Putamen (tissue), 1 donor: ENCODE measurements at places on chromosomes 1 and 21.

DNA sequence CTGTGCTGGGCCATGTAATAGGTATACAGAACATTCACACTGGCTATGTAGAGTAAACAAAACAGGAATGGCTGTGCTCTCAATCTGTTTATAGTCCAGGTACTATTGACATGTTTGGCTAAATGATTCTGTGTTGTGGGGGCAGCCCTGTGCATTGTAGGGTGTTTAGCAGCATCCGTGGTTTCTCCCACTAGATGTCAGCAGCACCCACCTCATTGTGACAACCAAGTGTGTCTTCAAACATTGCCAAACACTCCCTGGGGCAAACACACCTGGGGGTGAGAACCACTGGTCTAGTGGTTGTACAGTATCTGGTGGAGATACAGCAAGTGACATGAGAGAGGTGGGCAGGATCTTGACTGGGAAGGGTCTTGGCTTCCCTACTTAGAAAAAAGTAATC lies 80.4 kb upstream of the SPATA6 start:
- no peak for DNase-seq

- no peak for DNase-seq
Observed at GRCh38 chr1:188620236-188620635, 1791.5 kb downstream of the PLA2G4A start.

DNA sequence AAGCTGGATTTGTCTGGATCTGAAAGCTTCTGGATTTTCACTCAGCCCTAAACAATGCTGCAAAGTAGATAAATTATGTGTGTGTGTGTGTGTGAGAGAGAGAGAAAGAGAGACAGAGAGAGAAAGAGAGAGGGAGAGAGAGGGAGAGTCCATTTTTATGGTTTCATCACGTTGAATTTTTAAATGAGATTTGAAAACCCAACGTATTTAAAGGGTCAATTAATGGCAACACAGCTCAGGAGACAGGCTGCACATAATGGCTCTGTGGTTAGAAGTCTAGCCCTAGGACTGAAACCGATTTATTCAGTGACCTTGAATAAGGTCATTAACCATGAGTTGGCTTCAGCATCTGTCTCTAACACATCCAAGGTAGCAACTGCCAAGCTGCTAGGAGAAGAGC lies 35.3 kb upstream of the FMN2 start:
- no peak for DNase-seq

GRCh38 chr1:212974711-212975110 lies 24.4 kb downstream of the VASH2 start:
- DNase-seq, result no peak

- peak; percentile 37 for DNase-seq
Observed at GRCh38 chr21:38831526-38832467, 26.1 kb downstream of the ETS2 start.

DNA sequence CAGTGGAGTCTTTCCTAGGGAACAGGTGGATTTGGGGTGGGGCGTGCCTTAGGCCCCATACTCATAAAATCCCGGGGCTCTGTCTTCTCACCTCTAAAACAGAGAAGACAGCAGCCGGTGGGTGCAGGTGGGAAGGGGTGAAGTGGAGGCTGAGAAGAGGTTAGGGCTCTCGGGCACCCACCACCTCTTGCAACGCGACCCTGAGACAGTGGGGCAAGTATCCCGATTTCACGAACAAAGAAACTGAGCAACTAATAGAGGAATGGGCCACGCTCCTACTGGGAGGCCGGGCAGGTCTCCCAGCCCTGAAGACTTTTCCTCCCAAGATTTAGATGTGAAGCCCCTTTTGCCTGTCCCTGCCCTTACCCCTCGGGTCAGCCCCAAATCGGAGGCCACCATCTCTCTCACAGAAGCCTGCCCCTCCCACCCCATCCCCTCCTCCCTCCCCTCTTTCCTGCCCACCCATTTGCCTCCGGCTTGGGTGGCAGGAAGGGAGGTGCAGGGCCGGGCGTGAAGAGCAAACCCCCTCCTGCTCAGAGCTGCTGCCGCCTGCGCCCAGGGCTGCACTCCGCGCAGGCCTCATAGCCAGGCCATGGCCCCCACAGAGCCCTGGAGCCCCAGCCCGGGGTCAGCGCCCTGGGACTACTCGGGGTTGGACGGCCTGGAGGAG lies at the start of gene GPR25:
GPR25 (plus strand) TSS at position 536 of the 670 bp plus-strand sequence; CDS start at position 593, 57 bp downstream.
- DNase-seq, result no peak

DNA sequence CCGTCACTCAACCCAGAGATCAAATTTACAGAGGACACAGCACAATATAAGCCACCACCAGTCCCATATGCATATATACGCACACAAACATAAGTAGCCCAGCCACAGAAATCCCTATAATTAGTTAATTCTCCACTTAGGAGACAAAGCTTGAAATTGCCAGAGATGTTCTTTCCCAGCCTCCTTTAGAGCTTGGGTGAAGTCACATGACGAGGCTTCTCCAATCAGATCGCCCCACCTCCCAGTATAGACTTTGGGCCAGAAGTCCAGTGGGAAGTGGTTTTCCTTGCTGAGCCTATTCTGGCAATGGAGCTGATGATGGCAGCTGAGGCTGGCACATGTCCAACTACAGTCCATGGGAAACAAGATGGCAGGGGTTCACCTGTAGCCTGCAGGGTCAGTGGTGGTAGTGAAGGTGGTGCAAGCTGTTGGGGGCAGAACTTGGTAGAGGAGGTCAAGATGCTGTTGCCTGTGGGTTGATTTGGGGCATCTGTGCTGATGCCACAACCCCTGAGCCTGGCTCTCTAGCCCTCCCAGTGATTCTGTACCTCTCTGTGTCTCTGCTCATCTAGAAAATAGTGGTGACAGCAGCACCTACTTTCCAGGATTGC lies 535.9 kb downstream of the MATN1 start:
- DNase-seq, result no peak

DNA sequence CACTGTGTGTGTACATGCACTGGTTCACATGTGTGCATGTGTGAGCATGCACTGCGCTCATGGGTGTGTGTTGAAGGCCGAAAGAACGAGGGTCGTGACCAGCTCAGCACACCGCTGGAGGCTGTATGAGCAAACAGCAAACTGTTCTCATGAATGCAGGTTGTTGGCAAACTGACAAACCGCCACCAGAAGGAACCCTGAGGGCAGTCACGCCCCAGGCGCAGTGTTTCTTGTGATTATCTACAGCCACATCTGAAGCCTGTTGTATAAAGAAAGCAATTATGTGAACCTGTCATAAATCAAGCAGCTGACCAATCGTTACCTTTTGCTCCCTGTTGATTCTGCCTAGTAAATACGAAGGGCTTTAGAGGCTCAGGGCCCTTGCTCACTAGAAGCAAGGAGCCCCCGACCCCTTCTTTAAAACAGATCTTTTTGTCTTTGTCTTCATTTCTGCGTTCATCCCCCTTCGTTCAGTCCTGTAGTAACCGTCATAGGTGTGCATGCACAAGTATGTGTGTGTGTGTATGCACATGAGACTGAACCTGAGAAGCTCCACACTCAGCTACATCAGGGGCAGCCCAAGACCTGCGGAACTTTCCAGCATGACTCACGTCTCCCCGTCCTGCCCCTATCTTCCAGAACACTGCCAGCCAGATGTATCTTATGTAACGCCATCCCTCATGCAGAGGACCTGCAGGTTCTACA lies 16.8 kb upstream of the RIPK4 start:
- DNase-seq, result no peak
